ENCODE measurements at places on chromosomes 1 and 21.

GRCh38 chr1:25560001-25560400 lies 16.6 kb downstream of the LDLRAP1 start:
- no peak for DNase-seq

DNA sequence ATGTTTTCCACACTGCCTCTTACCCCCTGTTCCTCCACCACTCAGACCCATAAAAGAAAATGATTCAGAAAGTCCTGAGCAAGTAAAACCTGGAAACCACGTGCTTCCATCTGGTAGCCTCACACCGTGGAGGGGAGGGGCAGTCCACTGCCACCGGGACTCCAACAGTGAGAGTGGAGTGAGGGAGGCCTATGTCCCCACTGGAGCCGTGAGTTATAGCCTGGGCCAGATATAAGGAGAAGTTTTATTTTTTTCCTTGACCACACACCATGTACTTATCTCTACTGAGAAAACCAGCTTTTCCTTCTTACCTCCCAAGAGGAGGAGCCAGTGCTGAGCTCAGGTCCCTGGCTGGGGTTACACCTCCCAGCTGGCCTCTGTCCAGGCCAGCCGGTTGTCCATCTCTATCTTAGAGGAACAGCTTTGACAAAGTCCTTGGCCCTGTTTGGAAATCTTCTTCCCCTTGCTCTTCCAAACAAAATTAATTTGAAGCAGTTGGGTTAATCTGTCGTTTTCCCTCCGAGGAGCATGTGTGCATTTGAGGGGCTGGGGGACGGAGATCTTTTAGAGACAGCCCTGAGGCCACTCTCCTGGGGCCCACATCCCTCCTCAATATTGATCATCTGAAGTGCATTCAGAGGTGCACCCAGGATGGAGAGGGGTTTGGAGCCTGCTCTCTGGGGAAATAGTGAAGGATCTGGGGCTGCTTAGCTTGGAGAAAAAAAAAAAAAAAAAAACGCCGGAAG lies 49.1 kb upstream of the SERBP1 start:
- peak; percentile 57 for DNase-seq

GRCh38 chr1:26779098-26779668 lies 8.6 kb upstream of the PIGV start:
- no peak for DNase-seq

DNA sequence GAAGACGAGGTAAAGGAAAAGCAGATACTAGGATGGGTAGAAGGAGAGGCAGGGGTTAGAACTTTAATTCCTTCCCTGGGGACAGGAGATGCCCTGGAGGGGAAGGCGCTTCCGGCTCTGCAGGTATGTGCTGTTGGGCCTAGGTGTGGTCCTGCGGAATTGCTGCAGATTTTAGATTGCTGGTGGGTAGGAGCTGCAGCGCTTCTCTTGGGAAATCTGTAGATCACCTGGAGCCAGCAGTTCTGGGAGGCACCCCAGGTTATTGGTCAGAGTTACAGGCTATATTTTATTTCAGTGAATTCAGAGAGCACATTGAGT lies 1.1 kb downstream of the MGST3 start:
- DNase-seq = no peak

GRCh38 chr1:41245659-41246058 lies 3.6 kb upstream of the SCMH1 start:
- DNase-seq = no peak

GRCh38 chr1:236916131-236916800 lies 88.0 kb downstream of the MT1HL1 start:
- no peak for DNase-seq

DNA sequence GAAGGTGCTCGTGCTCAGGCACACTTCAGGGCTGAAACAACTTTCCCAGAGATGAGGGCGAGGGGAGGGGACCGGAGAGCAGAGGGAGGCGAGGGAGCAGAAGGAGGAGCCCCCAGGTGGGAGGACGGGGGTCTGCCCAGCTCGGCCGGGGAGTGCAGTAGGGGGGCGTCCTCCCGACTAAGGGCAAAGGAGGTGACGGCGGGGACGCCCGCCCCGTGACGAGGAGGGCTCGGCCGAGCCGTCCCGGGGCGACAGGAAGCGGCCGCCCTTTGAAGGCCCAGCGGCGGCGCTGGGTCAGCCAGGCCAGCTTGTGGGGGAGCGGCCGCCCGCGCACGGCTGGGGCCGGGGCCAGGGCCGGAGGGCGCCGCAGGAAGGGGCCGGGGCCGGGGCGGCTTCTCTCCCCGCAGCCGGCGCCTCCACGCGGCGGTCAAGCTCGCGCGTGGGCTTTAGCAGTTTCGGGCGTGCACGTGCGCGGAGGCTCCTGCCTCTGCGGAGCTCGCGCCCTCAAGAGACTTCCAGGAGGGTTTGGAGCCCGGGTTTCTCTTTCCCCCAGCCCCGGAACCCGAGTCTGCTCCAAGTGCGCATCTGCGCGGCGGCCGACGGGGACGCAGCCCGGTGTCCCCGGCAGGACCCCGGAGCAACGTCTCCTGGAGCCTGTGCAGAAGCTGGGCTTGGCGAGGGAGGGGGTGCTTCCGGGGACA lies 100.8 kb upstream of the SLC45A1 start:
- DNase-seq = no peak

- DNase-seq = no peak
These were observed 32.8 kb upstream of the RNF19B start for GRCh38 chr1:32997381-32997891.

- no peak for DNase-seq
These were observed 392.9 kb upstream of the RUNX1 start for GRCh38 chr21:35441868-35442582.

GRCh38 chr1:237183963-237184540 lies 142.1 kb downstream of the RYR2 start:
- no peak for DNase-seq

DNA sequence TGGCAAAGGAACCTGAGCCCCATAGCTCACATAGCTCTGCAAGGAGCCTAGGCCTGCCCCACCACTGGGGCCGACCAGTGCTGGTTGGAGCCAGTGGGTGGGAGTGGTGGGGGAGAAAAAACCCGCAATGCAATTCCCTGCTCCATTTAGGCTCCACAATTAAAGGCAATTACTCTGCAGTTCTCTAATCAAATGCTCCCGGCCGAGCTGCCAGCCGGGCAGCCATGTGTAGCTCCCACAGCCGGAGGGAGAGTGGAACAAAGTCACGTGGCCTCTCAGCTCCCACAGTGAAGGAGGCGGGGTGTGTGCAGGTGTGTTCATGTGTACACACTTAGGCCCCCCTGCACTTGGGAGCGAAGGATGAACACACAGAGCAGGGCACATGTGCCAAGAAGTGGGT lies 81.6 kb downstream of the KIRREL1 start:
- DNase-seq = no peak

DNA sequence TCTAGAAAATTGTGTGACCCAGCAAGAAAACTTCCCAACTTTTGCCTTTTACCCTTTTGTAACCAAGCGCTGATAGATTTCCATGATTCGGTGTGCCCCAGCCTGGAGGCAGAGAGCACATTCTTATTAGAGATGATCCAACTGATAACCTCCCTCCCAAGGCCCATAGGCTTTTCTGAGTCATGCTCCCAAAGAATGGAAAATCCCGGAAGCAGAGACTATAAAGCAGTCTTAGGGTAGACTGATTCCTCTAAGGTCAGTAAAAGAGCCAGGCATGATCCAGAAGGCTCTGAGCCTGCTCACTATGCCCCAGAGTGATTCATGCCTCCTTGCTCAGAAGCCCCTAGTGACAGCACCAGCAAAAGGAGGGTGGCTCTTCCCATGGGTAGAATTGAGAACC lies 4.3 kb downstream of the CAMK1G start:
- no peak for DNase-seq

DNA sequence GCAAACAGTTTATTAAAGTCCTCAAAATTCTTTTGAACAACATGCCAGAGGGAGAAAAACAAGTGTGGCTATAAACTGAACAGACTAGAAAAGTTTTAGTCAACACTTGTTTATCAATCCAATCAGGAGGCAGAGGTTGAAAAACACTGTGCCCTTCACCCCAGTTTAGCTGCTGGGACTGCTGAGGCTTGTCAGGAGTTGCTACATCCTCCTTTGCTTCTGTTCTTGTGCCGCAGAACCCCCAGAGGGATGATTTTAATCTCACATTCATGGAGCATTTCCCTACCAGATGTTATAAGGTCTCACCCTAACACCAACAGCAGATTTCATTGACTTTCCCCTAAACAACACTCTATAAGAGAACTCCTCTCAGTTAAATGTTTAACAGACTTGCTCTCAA lies 321.2 kb downstream of the VAV3 start:
- no peak for DNase-seq

DNA sequence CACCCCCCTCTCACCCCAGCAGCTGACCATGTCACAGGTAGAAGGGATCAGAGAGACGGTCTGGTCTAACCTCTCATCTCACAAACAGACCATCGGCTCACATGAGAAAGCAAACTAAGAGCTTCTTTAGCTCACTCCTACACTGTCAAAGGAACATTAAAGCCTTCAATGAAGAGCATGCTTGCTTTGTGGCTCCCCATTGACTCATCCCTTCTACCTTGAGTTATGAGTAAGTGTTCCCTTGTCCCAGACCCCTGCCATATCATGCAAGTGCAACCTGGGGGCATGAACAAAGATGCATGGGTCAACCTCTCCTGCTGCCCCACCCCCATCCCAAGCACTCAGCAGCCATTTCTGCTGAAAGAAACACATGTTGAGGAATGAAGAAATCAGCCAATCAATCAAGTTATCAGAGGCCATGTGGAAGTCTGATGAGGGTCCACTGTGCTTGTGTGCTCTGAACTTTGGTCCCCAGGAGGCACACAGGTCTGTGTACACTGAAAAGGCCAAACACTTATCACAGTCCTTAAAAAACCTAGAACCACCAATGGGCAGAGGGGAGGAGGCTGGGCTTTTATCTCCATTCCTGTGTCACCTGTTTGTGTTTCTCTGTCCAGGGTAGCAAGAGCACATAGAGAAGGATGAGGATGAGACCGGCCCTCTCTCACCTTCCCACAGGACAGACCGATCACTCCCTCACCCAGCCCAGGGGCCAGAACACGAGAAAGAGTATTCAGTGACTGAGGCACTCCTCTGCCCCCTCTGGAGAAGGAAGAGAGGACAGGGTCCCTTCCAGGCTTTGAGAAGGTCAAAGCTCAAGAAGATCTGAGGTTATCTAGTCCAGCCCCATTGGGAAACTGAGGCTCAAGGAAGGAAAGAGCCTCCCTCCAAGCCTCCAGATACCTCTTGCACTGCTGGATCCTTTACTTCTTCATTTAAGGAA lies 9.5 kb downstream of the ETNK2 start:
- no peak for DNase-seq

DNA sequence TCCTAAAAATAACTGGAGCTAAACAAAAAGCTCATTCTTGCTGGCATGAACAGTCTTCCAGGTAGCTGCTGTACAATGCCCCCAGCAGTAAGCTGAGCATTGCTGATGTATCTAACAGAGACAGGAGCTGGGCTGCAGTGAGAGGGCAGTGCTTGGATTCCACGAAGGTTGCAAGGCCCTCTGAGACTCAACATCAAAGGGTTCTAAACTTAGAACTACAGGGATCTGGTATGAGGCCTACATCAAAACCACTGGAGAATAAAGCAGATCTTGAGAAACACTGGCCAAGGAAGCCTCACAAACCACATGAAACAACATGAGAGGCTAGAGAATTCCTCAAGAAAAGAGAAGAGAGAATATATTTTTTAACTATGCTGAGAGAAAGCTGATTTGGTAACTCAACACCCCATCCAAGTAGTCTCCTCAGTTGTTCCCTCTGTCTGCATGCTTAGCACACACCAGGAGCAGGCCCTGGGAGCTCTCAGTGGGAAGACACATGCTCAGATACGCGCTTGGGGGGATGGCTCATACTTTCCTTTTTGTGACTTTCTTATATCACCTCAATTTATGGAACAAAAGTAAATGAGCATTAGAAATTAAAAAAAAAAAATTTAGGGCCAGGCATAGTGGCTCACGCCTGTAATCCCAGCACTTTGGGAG lies 27.7 kb downstream of the DSTYK start:
- no peak for DNase-seq

GRCh38 chr1:208581209-208581608 lies 337.0 kb upstream of the PLXNA2 start:
- DNase-seq = no peak

- DNase-seq = no peak
These were observed 133.0 kb downstream of the DUSP10 start for GRCh38 chr1:221608835-221609320.

Data from HEK293T (cell line).